ENCODE measurements at places on chromosomes 1 and 21. TPM values are rescaled to one million over a fixed set of nuclear protein-coding genes. Genes with fewer than 3 reads are reported as not detected.

The CFAP141 gene
- not detected for total RNA-seq

The KRTAP26-1 gene
- total RNA-seq, result not detected

The SLC9C2 gene
- total RNA-seq, result not detected

The CLIC6 gene
- total RNA-seq, result not detected

The SEMA4A gene
- total RNA-seq, result 2.0 TPM

The NCAM2 gene
- 2.3 TPM for total RNA-seq

The FCN3 gene
- not detected for total RNA-seq

The CRP gene
- total RNA-seq, result not detected

The NES gene
- 0.03 TPM for total RNA-seq

The SHE gene
- total RNA-seq, result not detected

The NTRK1 gene
- not detected for total RNA-seq

The S100A14 gene
- total RNA-seq, result not detected

The KIF14 gene
- total RNA-seq, result 7.3 TPM
